GM12878 (cell line): ENCODE measurements at places on chromosomes 2 and 18. TPM values are rescaled to one million over a fixed set of nuclear protein-coding genes. Genes with fewer than 3 reads are reported as not detected.
A peak's percentile ranks its signal among the peaks of the same experiment; 100 is the strongest.

DNA sequence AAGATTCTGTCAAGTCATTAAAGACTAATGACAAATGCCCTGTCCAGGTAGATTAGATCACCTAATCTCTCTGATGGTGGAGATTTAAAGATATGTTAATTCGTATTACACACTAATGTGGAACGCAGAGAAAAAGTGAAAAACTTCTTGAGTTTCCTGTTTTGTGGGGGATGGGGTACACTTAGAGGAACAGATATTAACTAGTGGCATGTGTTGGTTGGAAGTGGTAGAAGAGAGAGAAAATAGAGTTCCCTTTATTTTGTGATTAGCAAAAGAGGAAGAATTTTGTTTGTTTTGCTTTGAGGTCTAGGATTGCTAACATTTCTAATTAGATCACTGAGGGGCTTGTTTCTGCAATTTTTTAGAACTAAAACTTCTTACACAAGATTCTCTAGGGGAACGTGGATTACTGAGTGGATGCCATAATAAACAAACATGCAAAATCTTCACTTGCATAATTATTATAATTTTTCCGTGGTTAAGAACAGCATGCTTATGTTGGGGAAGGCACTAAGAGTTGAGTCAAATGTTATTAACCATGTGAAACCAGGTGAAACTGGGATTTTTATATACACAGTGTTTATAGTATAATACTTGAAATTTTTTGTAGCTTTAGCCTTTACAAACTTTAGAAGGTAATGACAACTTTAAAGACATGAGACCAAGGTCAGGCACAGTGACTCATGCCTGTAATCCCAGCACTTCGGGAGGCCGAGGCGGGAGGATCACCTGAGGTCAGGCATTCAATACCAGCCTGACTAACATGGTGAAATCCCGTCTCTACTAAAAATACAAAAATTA, 97.4 kb upstream of the STK17B start:
- H3K27ac ChIP-seq = peak overlapping the region; percentile 40
- no peak overlapping the region for H3K4me3 ChIP-seq
- H3K4me1 ChIP-seq = peaks cover 18% of the 10 kb centered on the region
- no peaks in the 10 kb centered on the region; the same call in 1 of the 2 replicates for H3K36me3 ChIP-seq

Gene NYAP2
- polyA plus RNA-seq = not detected in 2 replicates

Gene ZNF396
- 0.73 and 0.79 TPM in 2 replicates for polyA plus RNA-seq

DNA sequence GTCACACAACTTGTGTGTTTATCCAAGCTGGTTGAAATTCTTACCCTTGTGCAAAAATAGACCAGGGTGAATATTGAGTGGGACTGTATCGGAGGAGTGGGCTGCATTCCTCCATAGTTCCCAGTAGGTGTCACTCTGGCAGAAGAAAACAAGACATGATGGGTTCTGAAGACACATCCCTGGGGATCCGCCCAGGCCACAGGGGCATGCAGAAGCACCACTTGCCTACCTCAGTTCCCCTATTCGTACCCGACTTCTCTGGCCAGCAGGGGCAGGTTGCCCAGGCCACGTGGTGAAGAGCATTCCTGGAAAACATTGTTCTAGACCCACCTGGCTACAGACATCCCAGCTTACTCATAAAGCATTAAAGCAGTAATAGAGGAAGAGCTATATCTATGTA, 168.2 kb downstream of the FAM210A start:
- H3K36me3 ChIP-seq = no peaks in the 10 kb centered on the region
- no peak overlapping the region for H3K27ac ChIP-seq
- H3K4me1 ChIP-seq = peaks cover 17% of the 10 kb centered on the region
- DNase-seq = no peak
- no peaks in the 10 kb centered on the region; the same call in 1 of the 2 replicates for H3K27me3 ChIP-seq

DNA sequence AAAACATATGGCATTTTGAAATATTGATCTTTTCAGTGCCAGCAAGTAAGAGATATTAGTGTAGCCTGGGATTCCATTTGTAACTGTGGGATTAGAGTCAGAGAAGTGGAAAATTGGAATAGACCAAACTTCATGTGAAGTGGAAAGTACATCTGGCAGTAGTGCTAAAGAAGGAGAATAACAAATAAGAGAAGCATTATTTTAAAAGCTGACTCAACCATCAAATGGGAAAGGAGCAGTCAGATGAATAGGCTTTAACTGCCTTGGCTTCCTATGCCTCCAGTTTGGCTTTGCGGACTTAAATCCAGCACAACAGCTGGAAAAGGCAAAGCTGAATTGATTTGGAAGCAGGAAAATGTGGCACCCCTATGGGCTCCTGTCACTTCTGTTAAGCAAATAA, 623.1 kb downstream of the TSN start:
- no peaks in the 10 kb centered on the region for H3K4me1 ChIP-seq
- no peaks in the 10 kb centered on the region for H3K27me3 ChIP-seq
- no peak overlapping the region for H3K27ac ChIP-seq
- no peak for DNase-seq
- H3K36me3 ChIP-seq = no peaks in the 10 kb centered on the region

GRCh38 chr2:157497638-157498314, 53.9 kb upstream of the CYTIP start:
- no peak overlapping the region for H3K27ac ChIP-seq
- H3K27me3 ChIP-seq = no peaks in the 10 kb centered on the region
- no peak for DNase-seq
- H3K36me3 ChIP-seq = no peaks in the 10 kb centered on the region

Gene ALLC
- polyA plus RNA-seq = not detected in 2 replicates
